Right ventricle myocardium superior (tissue), 1 donor: ENCODE measurements at places on chromosomes 4 and X.
A peak's percentile ranks its signal among the peaks of the same experiment; 100 is the strongest.

DNA sequence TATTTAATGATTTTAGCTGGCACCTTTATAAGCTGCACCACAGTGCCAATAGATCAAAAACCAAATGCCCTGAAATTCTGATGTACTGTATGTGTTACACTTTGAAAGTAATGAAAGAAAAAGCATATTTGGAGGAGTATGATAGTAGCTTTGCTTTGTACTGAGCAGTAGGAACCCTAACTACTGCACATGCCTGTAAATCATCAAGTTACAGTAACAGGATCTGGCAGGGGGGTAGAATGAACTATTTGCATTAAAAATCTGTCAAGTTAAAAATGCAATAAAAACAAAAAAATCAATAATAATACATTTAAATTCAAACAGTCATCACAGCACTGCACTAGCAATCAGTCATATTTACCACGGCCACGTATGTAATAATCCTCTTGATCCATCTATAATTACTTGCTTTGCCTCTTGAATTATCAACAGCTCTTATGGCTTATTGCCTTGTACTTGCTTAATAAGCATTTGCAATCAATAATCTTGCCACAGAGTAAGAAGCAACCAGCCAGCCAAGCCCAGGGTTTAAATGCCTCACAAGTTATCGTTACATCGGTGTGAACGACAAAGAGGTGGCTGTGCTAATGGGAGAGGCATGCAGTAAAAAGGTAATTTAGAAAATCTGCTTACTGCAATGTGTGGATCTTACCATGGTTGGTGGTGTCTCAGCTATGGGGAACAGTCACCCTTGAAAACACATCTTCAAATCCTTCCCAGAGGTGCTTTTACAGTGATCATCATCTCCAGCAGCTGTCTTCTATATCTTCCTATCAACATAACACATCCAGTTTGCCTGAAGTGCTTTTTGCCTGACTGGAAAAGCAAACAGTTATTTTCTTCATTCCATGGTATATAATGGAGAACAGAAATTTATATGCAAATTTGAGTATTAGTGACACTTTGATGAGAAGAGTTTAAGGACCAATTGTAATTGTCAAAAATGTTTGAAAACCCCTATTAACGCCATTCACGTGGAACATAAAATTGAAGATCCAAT is 1812.1 kb upstream of the ADGRL3 start:
- DNase-seq: no peak

DNA sequence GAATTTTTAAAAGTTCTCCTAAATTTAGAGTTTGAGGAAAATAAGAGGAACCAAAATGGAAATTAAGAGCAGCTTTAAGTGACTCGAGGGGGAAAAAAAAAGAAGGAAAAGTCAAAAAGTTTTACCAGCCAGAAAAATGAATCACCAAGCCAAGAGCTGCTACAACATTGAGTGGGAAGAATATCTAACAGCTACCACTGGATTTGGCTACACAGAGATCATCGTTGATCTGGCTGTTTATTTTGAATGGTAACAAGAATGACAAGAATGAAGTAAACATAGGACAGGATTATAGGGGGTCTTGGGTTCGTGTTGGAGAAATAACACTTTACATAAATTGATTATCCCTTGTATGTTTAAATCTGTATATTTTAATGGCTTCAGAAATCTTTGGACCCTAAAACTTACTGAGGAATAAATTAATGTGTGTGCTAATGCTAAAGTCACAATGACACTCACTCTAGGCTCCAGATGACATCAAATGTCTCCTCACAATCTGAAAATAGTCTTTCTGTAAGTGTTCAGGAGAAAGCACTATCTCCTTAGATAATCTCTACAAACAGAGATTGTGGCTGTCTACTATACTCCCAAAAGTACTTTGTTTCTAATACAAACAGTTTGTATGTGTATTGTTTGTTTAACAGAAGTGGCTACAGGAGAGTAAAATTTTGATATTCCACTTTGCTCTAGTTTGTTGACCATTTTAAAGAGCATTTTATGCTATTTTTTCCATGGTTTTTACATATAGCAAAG is 3.1 kb upstream of the CSN3 start:
- DNase-seq: no peak

DNA sequence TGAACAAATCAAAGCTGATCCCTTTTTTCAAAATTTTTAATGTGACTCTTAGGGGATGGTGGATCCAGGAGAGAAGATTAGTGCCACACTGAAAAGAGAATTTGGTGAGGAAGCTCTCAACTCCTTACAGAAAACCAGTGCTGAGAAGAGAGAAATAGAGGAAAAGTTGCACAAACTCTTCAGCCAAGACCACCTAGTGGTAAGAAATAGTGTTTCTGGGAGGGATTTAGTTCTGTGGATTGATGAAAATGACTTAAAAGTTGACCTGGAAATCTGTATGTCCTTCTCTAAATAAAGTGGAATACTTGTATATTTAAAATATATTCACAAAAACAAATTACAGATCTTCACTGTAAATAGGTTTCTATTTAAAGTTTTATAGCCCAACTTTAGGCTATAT is 29.2 kb downstream of the NUDT9 start:
- DNase-seq: no peak

DNA sequence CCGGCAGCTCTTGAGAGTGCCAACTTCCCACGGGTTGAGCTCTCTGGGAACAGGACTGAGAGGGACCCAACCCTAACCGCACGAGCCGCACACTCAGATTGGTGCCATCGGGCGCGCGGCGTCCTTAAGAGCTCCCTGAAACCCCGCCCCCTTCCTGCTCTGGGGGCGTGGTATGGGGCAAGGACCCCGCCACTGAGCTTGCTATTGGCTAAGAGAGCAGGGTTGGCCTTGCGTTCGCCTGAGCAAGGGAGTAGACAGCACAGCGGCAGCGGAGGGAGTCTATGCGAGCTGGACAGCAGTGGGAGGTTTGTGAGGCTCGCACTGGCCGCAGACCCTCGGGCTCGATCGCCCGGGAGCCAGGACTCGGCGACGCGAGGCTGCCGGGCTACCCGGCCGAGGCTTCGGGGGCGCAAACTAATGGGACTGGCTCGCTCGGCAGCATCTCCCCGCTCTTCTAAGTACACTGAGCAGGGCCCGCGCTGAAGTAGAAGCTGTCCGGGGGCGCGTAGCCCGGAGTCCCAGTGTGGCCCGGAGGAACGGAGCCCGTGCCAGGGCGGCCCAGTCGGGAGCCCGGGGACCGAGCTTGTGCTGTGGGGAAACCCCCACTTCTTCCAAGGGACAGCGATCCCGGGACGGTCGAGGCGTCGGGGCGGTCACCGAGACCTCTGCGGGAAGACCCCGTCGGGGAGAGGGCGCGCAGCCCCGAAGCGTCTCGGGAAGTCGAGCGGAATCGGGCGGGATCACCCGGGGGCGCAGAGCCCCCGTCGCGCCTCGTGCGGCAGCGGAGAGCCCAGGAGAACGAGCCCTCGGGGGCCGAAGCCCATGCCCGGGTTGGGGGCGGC is at the start of gene EFNB1:
Gene EFNB1 (plus strand): TSS at position 282 of the 842 bp plus-strand sequence. CDS start 756 bp downstream, outside the sequence.
- DNase-seq: peak; percentile 95

DNA sequence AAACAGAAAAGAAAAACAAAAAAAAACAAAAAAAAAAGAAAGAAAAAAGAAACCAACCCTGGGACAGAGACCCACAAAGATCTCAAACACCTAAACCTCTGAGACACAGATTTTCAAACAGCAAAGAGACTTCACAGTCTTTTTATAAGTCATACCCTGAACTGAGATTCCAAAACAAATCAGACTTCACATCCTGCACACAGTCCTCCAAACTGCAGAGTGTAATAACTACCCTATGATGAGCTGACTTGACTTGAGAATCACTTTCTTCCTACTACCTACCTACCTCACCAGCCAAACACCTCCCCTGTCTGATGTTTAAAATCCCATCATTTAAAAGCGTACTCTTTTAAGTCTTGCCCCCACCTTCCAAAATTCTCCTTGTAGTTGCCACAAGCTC is 25.2 kb upstream of the GLOD5 start:
- DNase-seq: no peak
